ENCODE measurements at places on chromosomes 1 and 21.

DNA sequence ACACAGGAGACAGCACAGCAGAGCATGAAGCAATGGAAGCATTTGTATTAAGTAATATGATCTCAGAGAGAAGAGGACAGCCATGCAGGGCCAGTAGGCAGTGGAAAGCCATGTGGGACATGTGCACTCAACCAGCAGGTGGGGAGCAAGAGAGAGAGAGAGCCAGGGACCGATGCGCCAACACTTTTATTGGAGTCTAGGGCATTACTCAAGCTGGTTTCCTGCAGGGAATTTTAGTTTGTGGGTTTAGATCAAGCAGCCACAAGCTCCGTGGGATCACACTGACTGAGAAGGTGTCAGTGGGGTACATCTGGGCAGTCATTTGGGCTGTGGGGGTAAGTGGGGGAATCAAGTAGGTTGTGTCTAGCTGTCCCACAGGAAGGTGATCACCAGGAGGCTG lies 137.1 kb downstream of the PCBP3 start:
- DNase-seq = no peak

- DNase-seq = no peak
Measured at GRCh38 chr1:188986745-188987417, 1490.8 kb downstream of the BRINP3 start.

- DNase-seq = no peak
Measured at GRCh38 chr1:171550050-171550449, 64.7 kb downstream of the PRRC2C start.

GRCh38 chr21:44854391-44854663 lies 19.2 kb downstream of the PTTG1IP start:
- DNase-seq = no peak

DNA sequence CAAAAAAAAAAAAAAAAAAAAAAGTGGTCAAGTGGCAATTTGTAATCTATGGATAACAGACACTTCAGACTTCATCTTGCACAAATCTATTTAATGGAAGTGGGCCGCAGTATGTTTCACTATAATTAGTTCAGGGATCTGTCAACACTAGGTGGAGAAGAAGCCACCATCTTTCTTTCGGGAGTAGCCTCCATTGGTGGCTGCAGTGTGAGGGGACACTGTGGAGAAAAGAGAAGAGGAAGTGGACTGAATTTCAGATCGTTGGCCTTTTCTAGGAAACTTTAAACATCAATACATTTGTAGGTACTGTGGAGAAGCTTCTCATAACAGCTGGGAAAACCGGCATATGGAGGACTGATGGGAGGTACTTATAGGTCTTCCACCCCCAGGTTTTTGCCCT lies 8.0 kb upstream of the ELAPOR1 start:
- no peak for DNase-seq

GRCh38 chr1:19381261-19381660 lies 69.1 kb downstream of the SLC66A1 start:
- no peak for DNase-seq

- no peak for DNase-seq
Measured at GRCh38 chr21:45361033-45361997, 43.6 kb upstream of the COL18A1 start.

- DNase-seq = no peak
Measured at GRCh38 chr1:1534401-1535154, 5.8 kb downstream of the TMEM240 start.

GRCh38 chr1:65554829-65555228 lies 134.4 kb downstream of the LEPR start:
- DNase-seq = no peak

- no peak for DNase-seq
Measured at GRCh38 chr1:205570173-205570501, 61.7 kb downstream of the ELK4 start.

Measured in stimulated activated CD4-positive, alpha-beta T cell treated with anti-CD3 and anti-CD28 coated beads, Interleukin-1b, Interleukin-23, amount 100 ng/mL, for 1 hour (primary cell).